ENCODE measurements at places on chromosomes 7 and 10.

DNA sequence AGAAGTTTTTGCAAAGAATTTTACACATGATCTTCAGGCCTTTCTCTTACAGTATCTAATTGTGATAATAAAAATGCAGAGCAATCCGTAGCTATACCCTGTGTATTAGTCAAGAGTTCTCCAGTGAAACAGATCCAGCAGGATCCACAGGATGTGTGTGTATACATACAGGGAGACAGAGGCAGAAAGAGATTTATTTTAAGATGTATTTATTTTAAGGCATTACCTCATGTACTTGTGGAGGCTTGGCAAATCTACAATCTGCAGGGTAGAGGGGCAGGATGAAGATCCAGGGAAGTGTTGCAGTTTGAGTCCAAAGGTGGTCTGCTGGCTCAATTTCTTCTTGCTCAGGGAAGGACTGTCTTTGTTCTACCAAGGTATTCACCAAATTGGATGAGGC is 41.7 kb downstream of the ARHGAP12 start:
- no peak for DNase-seq

DNA sequence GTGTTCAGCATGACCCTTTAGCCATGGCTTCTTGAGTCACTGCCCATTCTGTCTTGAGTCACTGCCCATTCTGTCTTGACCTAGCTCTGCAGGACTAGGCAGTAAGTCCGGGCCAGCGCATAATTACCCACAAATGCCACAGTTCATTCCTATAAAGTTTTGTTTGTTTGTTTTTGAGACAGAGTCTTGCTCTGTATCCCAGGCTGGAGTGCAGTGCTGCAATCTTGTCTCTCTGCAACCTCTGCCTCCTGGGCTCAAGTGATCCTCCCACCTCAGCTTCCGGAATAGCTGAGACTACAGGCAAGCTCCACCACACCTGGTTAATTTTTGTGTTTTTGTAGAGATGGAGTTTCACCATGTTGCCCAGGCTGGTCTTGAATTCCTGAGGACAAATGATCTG is 32.7 kb upstream of the TARP start:
- DNase-seq = no peak

GRCh38 chr10:24289235-24289634 is 80.3 kb downstream of the KIAA1217 start:
- DNase-seq = no peak

GRCh38 chr7:151378011-151378410 is 31.8 kb downstream of the WDR86 start:
- no peak for DNase-seq

- no peak for DNase-seq
Measured at GRCh38 chr7:95104739-95105138, 197.3 kb downstream of the PPP1R9A start.

DNA sequence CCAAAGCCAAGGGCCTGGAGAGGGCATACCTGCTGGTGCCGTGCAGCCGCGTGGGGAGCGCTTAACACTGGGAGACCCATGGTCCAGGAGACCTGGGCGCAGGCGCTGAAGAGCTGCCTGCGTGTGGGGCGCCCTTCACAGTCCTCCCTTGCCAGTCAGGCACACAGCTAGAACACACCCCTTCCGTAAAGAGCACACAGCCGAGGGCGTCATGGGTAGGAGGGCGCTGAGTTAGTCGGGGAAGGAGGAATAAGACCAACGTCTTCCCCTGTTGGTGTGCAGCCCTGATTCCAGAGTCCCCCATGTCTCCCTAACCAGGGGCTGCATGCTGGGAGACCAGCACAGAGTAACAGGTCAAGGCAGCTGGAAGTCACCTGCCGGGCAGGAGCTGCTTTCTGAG is 273.9 kb downstream of the USP6NL start:
- DNase-seq = no peak

DNA sequence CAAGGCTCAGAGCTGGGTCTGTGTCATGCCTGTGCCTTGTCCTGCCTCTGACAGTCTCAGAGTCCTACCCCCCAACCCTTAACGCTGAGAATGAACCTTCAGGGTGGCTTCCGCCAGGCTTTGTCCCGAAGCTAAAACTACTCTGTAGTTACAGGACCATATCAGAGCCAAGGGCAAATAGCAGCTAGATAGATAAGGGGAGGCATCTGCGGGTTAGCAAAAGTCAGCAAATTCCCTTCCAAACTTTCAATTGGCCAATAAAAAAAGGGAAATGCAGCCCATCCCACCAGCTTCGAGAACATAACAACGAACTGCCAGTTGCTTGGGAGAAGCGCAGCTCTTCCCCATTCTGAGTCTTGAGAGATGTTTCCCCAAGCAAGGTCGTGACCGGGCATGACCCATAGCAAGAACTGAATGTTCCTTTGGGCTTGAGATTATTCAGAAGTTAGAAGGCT is 17.7 kb downstream of the CCL24 start:
- no peak for DNase-seq
